ENCODE measurements at places on chromosomes 5 and 9.

- DNase-seq: no peak
Observed at GRCh38 chr9:108213511-108213910, 642.3 kb downstream of the ACTL7B start.

DNA sequence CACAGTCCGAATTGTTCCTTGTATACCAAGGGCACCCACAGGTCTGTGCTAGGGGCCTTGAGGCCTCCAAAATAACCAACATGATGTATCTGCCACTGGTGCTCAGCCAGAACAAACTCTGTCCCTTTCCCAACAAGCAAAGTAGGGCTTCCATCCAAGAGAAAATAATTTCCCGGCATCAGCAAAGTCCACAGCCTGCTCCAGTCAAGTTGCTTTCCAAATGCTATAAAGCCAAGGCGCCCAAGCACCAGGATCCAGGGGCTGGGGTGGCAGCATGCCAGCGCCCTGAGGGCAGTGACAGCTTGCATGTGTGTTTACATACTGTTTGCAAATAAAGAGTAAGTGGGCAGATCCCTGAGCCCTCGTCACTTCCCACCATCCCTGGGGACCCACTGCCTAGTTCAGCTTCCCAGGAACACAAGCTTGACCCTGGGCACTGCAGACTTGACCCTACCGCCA is 155.9 kb downstream of the ERCC6L2 start:
- no peak for DNase-seq

DNA sequence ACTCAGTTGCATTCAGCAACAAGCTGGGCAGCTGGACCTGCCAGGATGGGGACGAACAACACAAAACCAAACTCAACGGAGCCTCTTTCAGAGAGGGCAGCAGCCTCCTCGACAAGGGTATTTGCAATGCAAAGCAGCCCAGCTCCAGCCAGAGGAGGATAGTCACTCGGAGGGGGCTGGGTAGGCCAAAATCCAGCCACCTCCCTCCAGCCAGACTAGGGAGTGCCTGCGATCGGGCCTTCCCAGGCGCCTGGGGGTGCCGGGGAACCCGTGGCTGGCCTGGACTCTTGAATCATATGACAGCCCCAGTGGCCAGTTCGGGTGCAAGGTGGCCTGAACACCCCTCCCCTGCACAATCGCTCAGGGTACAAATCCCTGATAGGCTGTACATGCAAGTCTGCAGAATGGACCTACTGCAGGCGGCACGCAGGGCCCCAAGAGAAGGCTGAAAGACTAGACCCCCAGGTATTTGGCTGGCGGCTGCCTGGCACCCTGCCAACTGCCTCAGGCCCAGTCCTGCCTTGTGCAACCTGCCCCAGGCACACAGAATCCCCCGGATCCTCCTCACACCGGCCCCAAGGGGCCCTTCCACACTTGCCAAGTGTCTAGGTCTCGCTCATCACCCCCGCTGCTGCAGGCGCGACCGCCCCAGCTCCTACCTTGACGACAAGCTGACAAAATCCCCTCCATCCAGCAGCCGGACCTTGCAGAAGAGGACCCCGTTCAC is 1.3 kb downstream of the EEIG1 start:
- DNase-seq: peak; percentile 88

- no peak for DNase-seq
Observed at GRCh38 chr9:34459941-34460340, 1.3 kb downstream of the DNAI1 start.

DNA sequence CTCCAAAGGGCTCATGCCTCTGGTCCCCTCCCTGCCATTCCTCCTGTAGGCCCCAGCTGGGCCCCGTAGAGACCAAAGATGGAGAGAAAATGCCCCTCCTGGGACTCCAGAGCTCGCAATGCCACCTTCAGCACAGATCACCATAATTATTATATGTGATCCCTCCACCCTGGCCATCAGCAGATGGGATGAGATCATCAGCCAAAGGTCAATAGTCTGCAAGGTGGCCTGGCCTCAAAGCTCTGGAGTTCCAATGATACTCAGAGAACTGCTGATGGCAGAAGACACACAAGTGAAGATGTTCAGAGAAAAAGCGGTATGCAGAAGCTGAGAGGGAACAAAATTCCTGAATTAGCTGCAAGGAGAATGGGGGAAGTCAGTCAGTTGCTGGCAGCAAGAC is 5.0 kb downstream of the RPP25L start:
- DNase-seq: no peak

- no peak for DNase-seq
Observed at GRCh38 chr9:88187631-88188030, 49.4 kb upstream of the SPATA31C2 start.

DNA sequence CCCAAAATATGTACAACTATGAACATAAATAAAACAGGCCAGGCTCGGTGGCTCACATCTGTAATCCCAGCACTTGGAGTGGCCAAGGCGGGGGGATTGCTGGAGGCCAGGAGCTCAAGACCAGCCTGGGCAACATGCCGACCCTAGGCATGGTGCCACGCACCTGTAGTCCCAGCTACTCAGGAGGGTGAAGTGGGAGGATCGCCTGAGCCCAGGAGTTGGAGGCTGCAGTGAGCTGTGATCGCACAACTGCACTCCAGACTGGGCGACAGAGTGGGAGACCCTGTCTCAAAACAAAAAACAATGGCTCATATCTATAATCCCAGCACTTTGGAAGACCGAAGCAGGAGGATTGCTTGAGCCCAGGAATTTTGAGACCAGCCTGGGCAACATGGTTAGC is 1.5 kb downstream of the HAUS6 start:
- no peak for DNase-seq

- no peak for DNase-seq
Observed at GRCh38 chr5:62260513-62260912, 45.5 kb upstream of the KIF2A start.

DNA sequence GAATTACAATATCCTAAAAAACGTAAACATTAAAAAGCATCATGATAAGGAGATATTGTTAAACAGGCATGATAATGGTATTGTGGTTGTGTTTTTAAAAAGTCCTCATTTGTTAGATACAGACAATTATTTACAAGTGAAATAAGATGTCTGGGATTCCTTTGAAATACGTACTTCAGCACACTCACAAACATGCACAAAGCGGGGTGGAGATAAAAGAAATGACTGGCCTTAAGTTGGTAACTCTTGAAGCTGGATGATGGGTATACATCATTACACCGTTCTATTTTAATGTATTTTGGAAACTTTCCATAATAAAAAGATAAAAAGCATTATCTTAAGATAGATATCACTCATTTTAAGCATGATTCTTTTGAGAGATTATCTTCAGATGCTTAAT is 1.0 kb downstream of the FAM200C start:
- DNase-seq: no peak

DNA sequence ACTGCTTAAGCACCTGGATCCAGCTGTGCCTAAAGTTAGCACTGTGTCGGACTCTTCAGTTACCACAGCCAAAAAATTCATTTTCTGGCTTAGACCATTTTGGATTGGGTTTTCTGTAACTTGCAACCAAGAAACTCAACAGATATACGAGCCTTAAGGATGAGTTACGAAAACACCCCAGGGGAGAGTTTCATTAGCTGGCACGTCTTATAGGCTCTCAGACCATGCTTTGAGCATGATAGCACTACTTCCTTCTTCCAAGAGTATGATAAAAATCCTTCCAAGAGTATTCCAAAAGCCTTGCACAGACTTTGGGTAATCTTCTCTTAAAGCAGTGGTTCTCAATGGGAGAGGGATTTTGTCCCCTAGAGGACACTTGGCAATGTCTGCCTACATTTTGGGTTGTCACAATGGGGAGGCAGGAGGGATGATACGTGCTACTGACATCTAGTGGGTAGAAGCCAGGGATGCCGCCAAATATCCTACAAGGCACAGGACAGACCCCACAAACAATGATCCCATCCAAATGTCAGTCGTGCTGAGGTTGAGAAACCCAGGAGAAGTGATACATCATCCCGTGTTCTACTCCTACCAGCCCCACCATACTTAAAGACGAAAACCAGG is 64.8 kb downstream of the SMIM23 start:
- DNase-seq: no peak

DNA sequence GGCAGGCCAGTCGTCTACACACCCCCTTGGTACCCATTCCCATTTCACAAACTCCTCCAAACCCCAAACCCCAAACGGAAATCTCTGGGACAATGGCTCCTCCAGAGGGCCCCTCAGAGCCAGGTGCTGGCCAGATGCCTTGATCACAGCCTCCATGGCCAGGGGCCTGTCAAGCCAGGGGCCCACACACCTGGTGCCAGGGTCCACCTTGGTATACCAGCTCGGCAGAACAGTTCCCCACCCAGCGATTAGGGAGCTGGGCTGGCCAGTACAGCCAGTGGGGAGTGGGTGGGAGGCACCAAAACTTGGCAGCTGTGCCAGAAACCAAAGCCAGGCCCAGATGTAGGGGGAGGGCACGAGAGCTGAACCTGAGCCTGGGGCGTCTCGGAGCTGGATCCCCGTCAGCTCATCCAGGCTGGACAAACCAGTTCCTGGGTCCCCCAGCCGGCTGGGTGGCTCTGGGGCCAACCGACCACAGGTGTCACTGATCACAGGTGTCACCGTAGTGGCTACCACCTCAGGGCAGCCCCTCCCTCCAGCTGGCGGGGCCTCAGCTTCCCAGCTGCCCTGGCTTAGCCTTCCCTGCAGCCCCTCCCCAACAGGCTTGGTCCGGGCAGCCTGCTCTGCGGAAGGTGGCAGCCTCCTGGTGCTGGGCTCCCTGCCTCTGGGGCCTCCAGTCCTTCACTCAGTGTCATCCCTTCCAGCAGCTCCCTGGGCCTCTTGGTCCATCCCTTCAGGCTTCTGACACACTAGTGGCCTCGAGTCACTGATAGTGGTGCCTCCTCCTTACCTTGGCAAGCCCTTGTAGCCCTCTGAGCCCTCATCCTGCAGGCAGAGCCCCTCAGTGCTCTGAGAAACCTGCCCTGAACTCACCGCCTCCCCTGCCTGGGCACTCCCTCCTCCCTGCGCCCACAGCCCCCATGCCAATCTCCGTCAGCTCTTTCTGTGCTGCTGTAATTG is 6.6 kb upstream of the RMND5B start:
- no peak for DNase-seq

DNA sequence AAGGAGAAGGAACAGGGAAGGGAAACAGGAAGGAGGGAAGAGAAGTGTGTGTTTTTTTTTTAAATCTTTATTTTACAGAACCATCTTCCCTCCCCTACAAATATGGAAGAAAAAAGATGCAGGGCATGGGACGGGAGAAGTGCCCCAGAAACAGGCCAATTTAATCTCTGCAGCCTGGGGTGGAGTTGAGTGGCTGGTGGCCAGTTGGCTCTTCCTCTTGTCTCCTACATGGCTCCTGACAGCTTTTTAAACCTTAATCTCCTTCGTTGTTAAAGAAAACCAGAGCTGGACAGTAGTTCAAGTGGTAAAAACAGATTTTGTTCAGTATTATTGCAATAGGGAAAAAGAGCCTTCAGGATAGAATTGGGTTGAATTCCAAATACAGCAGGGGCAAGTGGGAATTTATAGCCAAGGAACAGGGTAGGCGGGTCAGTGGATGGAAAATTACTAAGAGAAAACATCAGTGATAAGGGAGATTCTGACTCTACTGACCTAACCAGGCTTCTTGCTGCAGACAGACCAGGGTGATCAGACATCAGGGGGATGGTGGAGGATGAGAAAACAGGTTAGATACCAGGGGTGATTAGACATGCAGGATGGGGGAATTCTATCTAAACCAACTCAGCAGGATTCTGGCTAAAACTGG is 125.1 kb upstream of the CLINT1 start:
- no peak for DNase-seq

DNA sequence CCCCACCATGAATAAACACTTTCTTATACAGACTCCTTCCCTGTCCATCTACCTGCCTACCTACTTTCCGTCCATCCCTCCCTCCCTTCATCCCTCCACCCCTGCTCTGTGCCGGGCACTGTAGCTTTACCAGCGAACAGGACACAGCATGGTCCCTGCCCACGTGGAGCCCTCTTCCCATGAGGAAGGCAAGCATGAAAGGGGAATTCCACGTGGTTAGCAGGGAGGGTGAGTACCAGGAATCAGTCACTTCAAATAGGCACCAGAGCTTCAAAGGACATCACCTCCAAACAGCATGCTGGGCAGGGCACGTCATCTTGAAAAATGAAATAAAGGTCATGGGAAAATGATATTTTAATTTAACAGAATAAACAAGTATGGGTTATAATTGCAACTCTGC is 35.0 kb upstream of the TDRD7 start:
- no peak for DNase-seq

DNA sequence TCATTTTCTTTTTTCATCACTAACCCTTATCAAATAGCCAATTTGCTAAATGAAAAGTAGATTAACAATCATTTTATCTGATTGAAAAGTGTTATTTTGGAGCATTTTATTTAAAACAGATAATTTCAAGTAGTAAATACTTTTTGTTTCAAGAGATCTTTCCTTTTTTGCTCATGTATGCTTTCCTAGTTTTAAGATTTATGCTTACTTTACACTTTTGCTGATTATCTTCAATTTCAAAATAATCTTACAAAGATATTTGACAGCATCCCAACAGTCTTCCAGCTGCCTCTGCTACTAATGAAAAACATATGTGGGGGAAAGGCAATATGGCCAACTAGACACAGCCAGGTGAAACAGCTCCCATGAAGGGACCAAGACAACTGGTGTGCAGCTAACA is 1027.3 kb upstream of the CDH9 start:
- no peak for DNase-seq

DNA sequence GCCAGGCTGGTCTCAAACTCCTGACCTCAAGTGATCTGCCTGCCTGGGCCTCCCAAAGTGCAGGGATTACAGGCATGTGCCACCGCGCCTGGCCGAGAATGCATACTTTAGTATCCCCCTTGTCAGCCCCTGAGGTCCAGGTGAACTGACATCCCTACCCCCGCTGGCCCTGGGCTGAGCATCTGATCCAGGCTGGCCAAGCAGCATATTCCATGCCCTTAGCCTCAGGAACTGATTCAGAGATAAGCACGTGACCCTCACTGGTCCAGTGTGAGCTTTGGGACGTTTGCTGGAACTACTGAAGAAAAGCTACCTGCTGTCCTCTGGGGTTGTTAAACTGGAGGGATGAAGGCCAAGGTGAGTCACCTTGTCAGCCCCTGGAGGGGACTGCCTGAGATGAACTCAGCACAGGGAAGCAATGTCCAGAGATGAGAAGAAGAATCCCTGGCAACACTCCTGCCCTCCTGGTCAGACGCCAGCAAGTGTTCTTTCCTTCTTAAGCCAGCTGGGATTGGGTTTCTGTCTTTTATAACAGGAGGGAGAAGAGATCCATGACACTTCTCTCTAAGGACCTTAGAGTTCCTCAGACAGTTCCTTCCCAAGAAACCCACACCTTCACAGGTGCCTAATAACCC is 59.1 kb upstream of the FBXW11 start:
- DNase-seq: no peak

DNA sequence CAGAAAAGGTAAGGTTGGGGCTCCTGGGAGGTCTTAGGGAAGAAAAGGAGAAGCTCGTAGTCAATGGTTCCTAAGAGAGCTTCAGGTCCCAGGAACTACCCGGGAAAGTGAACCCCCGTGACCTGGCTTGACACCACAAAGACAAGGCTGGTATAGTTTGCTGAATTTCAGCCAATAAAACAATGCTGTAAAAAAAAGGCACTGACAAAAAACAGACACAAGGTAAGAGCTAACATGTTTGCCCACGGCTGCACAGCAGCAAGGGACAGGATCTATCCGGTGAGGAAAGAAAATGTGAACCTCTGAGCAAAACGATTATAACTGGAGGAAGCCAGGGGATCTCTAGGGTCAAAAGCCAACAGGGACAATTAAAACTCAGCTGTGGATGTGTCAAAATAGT is 17.1 kb downstream of the SLIT3 start:
- no peak for DNase-seq
